Left ventricle myocardium superior (tissue), 1 donor: ENCODE measurements at places on chromosomes 6 and 20.
A peak's percentile ranks its signal among the peaks of the same experiment; 100 is the strongest.

GRCh38 chr6:49322861-49323260, 140.2 kb downstream of the MMUT start:
- no peak for DNase-seq

DNA sequence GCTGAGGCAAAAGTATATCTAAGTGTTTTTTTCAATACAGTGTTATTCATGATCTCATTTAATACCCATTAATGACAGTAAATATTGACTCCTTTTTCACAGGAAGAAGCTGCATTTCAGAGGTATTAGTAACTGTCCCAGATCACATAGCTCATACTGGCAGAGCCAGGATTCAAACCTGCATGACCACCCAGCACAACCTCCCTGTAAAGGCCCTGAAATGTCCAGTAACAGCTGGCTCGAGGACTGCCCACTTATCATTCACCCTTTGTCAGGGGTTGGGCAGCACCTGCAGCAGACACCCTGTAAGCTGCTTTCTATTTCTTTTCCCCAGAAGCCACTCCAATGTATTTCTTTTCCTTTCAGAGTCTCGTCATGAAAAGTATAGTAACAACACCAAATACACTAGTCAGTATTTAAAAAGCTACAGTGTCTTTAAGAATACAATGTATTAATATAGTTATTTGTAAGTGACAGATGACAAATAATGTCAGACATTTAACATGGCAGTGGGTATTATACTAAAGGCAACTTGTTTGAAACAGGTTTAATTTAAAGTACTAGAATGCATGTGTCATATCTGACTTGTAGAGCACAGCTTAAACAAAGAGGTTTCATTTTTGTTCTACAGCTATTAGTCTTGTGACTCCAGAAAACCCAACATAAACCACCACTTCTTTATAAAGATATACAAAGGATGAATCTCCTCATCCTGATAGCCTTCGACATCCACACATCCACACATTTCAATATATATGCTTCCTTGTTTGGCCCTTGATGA, 841.6 kb upstream of the GJE1 start:
- DNase-seq = no peak

DNA sequence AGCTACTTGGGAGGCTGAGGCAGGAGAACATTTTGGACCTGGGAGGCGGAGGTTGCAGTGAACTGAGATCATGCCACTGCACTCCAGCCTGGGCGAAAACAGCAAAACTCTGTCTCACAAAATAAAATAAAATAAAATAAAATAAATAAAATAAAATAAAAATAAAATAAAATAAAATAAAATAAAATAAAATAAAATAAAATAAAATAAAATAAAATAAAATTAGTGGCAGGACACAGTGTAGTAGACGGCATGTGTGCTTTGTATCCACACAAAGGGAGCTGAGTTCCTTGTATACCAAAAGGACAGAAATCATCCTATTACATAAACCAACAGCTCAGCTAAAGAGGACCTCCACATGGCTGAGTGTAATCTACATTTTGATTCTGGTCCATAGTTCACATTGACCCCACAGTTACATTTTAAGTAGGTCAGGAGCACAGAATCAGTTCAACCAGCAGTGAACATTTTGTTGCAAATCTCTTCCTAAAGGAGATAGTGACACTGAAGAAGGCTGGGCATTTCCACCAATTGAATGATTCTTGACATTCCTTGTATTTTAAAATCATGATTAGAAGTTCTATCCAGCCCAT, 91.7 kb upstream of the MAP7 start:
- no peak for DNase-seq

GRCh38 chr6:105345506-105345905, 57.4 kb downstream of the PREP start:
- no peak for DNase-seq

- DNase-seq = peak; percentile 98
Measured at GRCh38 chr6:2999618-3000557, at the start of gene NQO2. Gene NQO2, plus strand, starts transcription at chr6:2999894. Its CDS starts 6,659 bp downstream, at chr6:3006553.

DNA sequence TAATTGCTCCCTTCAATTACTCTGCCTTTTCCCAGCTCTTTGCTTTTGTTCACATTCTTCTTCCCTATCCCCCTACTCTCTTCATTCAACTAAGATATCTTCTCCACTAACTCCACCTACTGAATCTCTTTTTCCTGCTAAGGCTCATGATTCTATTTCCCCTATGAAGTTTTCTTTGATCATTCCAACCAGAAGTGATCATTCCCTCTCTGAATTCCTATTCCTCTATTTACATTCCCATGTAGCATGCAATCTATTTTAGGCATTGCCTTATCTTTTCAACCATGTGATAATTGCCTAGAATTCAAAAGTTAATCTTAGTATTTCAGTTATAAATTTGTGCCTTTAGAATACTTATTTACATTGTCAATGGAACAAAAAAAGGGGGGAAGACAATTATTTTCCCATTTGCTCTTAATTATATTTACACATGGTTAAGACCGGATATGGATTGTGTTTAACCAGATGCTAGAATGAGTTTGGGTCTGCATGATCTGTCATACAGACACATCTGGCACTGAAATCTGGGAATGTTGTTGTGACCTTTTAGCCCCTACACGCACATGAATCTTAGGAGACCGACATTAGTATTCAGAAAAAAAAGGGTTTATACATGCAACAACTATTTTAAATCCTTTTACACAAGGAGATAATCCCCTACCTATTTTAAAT, 20.8 kb downstream of the MOXD1 start:
- no peak for DNase-seq

DNA sequence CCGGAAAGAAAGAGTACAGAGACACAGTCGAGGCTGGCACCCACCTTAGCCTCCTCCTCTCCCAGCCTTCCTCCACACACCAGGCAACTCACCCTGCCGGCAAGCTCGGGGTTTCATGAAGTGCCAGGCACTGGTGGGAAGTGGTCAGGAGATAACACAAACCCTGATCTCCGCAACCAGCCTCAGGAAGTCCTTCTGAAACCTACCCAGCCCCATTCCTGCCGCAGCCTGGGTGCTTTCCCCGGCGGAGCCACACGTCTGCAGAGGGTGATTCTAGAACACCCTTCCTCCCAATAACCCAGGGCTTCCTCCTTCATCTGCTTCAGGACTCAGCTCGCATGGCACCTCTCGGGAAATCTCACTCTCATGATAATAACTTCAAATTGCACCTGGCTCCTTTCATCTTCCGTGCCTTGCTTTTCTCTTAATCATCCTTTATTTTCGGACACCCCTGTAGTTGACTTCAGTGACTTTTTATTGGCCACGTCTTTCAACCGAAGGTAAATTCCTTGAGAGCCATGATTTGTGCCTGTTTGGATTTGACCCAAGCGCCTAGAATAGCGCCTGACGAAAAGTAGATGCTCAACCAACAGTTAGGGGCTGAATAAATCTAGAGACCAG, 8.7 kb upstream of the HLA-E start:
- DNase-seq = no peak

GRCh38 chr6:34894693-34895092, 5.6 kb downstream of the ANKS1A start:
- DNase-seq = no peak

- no peak for DNase-seq
Measured at GRCh38 chr20:13139459-13140150, 81.5 kb upstream of the ISM1 start.
